ENCODE measurements at places on chromosomes 3 and 15.

GRCh38 chr3:136544532-136544931, 207.6 kb downstream of the STAG1 start:
- DNase-seq, result no peak

DNA sequence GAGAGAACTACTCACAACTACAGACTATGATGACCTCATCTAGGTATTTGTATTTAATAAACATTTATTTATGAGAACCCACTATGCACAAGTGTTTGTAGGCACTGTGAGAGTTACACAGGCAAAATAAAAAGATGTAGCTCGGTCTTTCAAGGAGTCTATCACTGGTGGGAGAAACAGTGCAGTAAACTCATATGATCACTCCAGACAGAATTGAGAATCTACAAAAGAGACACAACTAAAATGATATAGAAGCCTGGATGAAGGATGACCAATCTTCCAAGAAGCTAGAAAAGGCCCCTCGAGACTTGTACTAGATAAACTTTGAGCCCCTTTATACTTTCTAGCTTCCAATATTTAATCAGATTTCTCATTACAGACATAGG, 70.2 kb upstream of the ZBTB20 start:
- no peak for DNase-seq

DNA sequence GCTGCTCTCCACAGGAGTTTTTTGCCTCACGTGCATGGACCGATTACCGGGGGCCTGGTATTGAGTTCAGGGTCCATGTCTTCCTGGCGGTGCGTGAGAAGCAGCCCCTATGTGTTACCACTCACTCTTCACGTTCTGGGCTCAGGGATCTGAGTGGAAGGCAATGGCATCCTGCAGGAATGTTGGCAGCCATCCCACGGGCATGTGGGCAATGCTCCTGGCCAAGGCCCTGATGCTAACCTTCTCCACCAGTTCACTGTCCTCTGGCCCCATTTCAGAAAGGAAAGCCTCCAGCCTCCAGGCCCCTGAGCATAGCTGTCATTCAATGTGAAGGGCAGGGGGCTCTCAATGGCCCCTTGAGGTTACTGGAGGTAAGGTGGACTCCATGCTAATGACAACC, 43.0 kb upstream of the KY start:
- no peak for DNase-seq

DNA sequence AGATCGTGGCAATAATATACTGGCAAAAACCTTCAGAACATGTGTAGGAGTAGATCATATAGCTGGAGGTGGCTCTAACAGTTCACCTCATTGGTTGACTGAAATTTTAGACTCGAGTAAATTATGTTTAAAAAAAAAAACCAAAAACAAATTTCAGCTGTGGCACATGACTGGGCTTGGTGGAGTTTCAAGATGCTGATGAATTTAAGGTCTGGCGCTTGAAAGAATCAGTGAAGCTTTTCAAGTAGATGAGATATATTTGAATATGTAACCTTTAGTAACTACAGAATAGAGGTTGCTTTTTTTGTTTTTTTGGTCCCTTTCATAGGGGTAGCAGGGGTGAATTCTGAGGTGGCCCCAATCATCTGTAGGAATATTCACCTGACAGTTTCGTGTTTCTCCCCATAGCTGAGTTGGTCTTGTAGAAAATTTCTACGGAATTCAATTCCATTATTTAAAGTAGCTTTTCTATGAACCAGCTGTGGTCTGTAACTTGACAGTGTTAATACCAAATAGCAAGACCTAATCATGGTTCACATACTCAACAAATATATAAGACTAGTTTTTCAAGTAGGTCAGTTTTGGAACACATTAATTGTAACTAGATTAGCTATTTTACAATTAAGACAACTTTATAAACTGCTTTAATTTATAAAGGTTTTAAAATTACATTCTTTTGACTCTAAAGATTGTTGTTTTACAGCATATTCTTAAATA, 65.6 kb downstream of the MAP4 start:
- DNase-seq, result no peak

GRCh38 chr3:45060165-45060892, 34.2 kb downstream of the CLEC3B start:
- DNase-seq, result no peak

DNA sequence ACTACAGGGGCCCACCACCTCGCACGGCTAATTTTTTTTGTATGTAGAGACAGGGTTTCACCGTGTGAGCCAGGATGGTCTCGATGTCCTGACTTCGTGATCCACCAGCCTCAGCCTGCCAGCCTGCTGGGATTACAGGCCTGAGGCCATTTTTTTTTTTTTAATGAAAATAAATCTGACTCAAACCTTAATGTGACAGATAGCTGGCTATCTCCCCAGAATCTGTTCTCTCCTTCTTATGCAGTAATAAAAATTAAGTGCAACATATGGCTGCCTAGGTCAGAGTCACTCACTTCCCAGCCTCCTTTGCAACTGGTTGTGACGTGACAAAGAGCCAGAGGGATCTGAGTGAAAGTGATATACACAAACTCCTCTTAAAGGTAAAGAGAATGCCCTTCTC, 53.0 kb downstream of the ZNF148 start:
- no peak for DNase-seq

DNA sequence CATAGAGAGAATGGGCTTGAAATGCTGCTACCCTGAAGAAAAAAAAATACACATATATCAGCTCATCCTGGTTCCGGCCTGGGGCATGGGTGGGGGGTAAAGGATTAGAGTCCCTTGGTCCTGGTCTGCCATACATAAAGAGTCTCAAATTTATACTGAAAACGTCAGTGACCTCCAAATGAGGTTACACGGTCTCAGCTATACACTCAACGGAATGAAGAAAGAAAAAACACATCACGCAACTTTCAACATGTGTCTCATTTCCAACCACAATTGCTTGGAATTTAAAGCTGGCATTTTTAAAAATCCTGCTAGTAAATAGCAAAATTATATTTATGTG, 612.8 kb downstream of the MCTP2 start:
- DNase-seq, result no peak

- DNase-seq, result no peak
Measured at GRCh38 chr3:99429502-99429901, 208.9 kb upstream of the COL8A1 start.

DNA sequence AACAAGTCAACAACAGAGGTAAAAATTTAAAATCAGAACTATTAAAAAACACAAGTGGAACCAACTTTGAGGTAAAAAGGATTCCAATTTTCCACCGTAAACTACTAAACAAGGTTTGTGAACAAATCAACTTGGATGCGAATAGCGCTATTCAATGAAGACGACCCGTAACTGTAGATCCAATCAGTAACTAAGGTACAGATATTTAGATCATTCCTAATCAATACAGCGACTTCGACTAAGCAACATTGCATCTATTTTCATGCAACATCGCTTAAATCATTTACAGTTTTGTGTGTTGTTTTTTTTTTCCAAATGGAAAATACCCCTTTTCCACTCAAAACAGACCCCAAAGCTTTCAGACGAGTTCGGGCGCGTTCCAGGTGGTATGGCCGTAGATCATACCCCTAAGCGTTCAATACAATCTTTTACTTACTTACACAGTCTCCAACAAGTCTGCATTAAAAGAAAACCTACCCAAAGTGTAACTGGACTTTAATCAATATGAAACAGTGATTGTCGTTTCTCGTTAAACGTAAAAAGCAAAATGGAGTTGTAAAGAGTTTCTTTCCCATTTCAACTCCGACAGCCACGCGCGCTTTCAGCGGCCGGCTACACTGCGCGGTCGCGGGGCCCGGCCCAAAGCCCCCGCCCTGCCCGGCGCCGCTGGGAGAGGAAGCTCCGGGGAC, 786 bp downstream of the RHOA start:
- no peak for DNase-seq

DNA sequence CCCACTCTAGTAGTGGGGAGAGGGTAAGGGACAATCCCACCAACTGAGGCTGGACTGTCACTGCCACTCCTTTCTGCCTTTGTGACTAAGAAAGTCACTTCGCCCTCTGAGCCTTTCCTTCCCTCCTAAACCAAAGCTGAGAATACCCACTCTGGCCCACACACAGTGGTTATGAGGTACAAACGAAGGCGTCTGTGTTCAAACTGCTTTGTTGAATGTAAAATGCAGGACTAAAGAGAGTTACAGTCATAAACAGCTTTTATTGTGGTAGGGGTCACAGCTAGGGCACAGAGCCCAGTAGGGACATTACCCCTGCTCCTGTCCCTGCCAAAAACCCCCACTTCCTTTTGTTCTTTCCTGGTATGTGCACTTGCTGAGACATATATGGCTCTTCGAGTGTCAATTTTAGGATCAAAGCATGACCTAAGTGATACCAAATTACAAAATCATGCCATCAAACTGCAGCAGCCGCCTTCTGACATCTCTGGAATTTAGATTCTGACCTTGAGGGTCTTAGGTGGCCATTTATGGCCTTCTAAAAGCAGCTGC, 45.1 kb downstream of the CTDSPL start:
- no peak for DNase-seq

DNA sequence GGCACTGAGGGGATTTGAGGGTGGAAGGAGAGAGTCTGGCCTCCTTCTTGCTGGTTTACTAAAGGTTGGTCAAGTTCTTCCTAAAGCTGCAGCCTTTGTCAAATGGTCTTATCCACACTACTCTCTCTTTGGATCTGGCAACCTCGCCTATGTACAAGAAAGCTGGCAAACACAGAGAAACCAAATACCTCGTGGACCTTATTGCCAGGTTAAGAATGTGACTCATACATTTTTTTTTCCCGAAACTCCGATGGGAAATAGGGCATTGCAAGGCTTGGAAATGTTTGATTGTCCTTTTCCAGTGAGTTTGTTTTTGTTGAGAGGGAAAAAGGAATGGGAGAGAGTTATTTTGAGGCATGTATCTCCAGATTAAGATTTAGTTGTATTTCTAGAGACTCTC, 13.9 kb downstream of the EOMES start:
- no peak for DNase-seq

DNA sequence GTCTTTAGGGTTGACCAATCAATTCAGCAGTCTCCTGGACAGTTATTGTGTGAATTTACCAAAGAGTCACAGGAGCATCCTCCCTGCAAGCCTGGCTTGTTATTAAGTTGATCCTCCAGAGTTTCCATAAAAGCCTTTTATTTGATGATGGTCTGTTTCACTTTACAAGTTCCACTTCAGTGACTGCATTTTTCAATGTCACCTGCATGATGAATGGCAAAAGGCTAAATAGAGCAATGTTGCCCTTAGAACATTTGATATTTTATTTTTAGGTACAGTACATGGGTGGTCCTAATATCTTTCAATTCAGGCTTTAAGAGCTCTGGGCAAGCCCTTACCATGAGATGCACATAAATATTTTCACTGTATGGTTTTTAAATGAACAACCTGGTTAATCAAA, 22.6 kb downstream of the GUCA1C start:
- no peak for DNase-seq

GRCh38 chr3:154666542-154666941, 236.6 kb upstream of the GPR149 start:
- no peak for DNase-seq

- DNase-seq, result no peak
Measured at GRCh38 chr3:114983248-114983647, 163.8 kb downstream of the ZBTB20 start.

GRCh38 chr15:74037171-74038117, 42.9 kb downstream of the PML start:
- no peak for DNase-seq

DNA sequence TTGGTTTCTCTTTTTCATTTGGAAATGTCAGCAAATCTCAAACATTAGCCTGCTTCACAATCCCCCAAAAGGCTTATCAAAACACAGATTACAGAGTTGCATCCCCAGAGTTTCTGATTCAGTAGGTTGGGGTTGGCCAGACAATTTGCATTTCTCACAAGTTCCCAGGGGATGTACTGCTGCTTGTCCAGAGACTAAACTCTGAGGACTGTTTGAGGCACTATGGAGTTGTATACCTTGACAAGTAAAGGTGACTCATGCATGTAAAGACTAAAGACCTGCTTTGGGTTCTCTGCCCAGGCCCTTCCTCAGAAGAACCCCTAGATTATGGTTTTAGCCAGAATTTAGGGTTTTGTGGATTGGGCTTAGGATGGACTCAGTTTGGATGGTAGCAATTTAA, 151.1 kb upstream of the ARHGEF26 start:
- DNase-seq, result no peak

DNA sequence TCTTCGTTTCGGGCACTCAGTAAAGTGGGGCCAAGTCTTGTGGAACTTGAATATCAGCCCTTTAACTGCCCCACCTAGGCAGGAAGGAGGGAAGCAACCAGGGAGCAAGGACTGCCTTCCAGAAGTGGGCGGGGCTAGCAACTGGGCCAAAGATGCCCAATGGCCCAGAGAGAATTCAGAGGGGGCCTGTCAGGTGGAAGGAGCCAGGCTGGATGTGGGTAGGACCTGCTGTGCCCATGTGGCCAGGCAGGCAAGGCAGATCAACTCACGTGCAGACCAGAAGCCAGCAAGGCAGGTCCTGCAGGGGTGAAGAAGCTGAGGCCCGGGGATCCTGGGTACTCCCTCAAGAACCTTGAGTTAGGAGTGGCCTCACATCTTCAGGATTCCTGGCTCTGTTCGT, 5.5 kb downstream of the MAP6D1 start:
- DNase-seq, result no peak

- DNase-seq, result no peak
Measured at GRCh38 chr3:2837239-2837638, 272.9 kb downstream of the IL5RA start.

- DNase-seq, result no peak
Measured at GRCh38 chr3:61903074-61903473, 341.7 kb downstream of the PTPRG start.

- no peak for DNase-seq
Measured at GRCh38 chr3:52126500-52126899, 27.7 kb downstream of the POC1A start.

DNA sequence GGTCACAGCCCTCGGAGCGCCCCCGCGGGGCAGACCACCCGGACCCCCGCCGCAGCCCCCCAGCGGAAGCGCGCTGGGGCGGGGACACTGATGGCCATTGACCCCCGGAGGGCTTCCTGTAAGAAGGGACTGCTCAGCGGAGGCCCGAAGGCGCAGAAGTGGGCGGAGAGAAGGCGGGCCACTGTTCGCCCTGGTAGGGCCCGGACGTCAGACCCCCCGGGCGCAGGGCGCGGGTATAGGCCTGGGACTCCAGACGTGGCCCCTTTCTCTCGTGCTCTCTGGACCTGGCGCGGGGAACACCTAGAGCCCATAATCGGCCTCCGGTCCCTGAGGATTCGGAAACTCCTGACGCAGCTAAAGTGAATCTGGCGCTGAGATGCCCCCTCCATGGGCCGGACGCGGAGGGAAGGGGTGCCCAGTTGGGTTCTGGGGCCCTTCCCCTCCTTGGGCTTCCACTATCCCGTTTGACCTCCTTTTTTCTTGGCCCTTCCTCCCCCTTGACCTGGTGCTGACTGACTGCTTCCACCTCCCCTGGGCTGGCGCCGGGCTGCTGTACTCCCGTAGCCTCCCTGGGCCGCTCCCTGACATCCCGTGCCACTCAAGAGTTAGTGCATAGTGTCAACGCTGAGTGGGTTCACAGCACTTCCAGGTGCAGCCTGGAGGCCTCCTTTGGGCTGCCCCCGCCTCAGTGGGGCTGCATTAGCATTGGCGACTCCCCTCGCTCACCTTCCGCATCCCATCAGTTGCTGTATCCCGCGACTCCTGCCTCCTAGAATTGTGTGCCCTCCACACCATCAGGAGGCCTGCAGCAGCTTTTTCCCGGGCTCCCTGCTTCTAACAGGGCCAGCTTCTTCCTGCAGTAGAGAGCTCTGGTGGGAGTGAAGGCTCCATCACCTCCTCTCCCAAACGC, 694 bp downstream of the ABTB1 start:
- peak; percentile 44 for DNase-seq

Data from activated T-helper 1 cell treated with Interleukin-2 at 50 U/mL for 16 hours (primary cell).